CD8-positive, alpha-beta memory T cell (primary cell): ENCODE measurements at places on chromosomes 4 and X. TPM values are rescaled to one million over a fixed set of nuclear protein-coding genes. Genes with fewer than 3 reads are reported as not detected.
A peak's percentile ranks its signal among the peaks of the same experiment; 100 is the strongest.

GRCh38 chrX:793216-793770, 162.7 kb downstream of the SHOX start:
- DNase-seq = no peak
- no peaks in the 10 kb centered on the region for H3K4me1 ChIP-seq
- no peak overlapping the region for H3K4me3 ChIP-seq
- no peaks in the 10 kb centered on the region for H3K36me3 ChIP-seq
- H3K27ac ChIP-seq = no peak overlapping the region

DNA sequence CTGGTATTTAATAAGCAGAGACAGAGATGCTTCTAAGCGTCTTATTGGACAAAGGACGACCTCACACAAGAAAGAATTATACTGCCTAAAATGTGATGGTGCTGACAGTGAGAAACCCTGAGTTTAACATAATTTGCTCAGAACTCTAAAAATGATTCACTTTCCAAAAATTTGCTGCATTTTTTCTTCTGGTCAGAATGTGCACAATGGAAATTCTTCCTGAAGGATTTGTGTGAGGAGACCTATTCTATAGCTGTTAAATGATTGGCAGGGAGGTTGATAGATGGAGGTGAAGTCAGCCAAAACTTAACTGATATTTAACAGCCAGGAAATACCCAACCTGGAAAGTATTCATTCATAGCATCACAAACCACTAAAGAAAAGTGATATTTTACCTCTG, 1.7 kb downstream of the MAGEC3 start:
- no peaks in the 10 kb centered on the region for H3K27me3 ChIP-seq
- no peaks in the 10 kb centered on the region for H3K36me3 ChIP-seq
- H3K4me3 ChIP-seq = no peak overlapping the region
- no peak for DNase-seq
- no peak overlapping the region for H3K27ac ChIP-seq

DNA sequence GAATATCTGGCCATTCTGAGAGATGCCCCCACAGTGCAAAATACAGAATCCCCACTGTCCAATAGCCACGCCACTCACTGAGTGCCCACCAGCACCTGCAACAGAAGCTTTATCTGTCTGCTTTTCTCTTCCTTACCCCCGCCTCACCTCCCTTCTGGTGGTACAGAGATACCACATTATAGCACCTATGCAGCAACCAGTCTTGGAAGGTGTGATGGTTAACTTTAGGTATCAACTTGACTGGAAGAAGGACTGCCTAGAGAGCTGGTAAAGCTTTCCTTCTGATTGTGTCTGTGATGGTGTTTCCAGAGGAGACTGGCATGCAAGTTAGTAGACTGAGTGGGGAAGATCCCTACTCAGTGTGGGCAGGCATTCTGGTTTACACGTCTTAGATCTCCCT, 61.8 kb upstream of the TXK start:
- DNase-seq = no peak
- no peak overlapping the region for H3K4me3 ChIP-seq
- no peaks in the 10 kb centered on the region for H3K4me1 ChIP-seq
- H3K27me3 ChIP-seq = no peaks in the 10 kb centered on the region
- no peak overlapping the region for H3K27ac ChIP-seq

- no peak overlapping the region for H3K4me3 ChIP-seq
- no peaks in the 10 kb centered on the region for H3K4me1 ChIP-seq
- DNase-seq = no peak
- no peaks in the 10 kb centered on the region for H3K27me3 ChIP-seq
- no peak overlapping the region for H3K27ac ChIP-seq
Measured at GRCh38 chr4:5186271-5187064, 135.2 kb downstream of the STK32B start.

Gene F9
- not detected for total RNA-seq

- H3K27me3 ChIP-seq = no peaks in the 10 kb centered on the region
- DNase-seq = peak; percentile 48
- peak overlapping the region; percentile 91 for H3K27ac ChIP-seq
Measured at GRCh38 chrX:1535241-1536041, 1.5 kb downstream of the P2RY8 start.

- H3K36me3 ChIP-seq = no peaks in the 10 kb centered on the region
- no peak overlapping the region for H3K4me3 ChIP-seq
- H3K27me3 ChIP-seq = no peaks in the 10 kb centered on the region
- no peak overlapping the region for H3K27ac ChIP-seq
Measured at GRCh38 chr4:153514001-153514526, 47.9 kb downstream of the TMEM131L start.

Gene PPARGC1A
- not detected for total RNA-seq

- no peak overlapping the region for H3K4me3 ChIP-seq
- H3K36me3 ChIP-seq = no peaks in the 10 kb centered on the region
- H3K27me3 ChIP-seq = no peaks in the 10 kb centered on the region
- H3K4me1 ChIP-seq = peaks cover 8% of the 10 kb centered on the region
Measured at GRCh38 chrX:24423960-24424359, 41.1 kb upstream of the PDK3 start.

DNA sequence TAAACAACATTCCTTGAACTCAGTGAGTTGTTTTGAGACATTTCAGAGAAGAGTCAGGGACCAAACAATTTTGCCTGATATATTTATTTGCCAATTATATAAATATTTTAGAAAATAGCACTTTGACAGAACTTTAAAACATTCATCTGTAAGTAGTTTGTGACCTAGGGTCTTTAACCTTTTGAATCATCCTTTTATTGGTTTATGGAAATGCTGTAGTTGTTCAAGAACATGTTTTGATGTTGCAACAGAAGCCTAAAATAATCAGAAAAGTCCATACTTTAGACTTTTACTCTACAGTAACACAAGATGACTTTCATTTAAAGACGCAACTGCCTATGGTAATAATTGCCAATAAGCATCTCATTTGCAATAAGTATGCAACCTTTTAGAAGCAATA, 43.0 kb downstream of the CXCL1 start:
- no peak overlapping the region for H3K27ac ChIP-seq
- no peaks in the 10 kb centered on the region for H3K36me3 ChIP-seq
- DNase-seq = no peak
- no peaks in the 10 kb centered on the region for H3K4me1 ChIP-seq
- no peak overlapping the region for H3K4me3 ChIP-seq

Gene XK
- total RNA-seq = 0.22 TPM

Gene DNAAF6
- not detected for total RNA-seq

Gene ARSH
- total RNA-seq = not detected

DNA sequence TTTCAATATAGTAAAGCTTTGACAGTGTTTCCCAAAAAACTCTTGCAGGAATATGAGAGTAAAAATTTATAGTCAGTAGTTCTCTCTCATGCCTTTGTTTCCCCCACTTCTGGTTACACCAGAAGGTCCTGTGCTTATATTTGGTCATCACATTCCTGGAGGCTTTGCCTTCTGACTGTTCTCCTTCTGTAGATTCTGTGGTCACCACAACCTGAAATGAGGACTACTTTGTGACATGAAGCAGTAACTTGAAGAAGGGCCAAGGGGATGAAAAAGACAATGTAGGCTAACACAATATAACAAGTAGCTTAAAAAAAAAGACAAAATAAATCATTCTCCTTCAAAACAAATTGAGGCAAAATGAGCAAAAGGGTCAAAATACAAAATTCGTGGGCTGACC, 366.2 kb upstream of the NR3C2 start:
- H3K4me3 ChIP-seq = no peak overlapping the region
- no peaks in the 10 kb centered on the region for H3K4me1 ChIP-seq
- no peaks in the 10 kb centered on the region for H3K27me3 ChIP-seq
- no peaks in the 10 kb centered on the region for H3K36me3 ChIP-seq
- DNase-seq = no peak

Gene SERPINA7
- total RNA-seq = not detected

DNA sequence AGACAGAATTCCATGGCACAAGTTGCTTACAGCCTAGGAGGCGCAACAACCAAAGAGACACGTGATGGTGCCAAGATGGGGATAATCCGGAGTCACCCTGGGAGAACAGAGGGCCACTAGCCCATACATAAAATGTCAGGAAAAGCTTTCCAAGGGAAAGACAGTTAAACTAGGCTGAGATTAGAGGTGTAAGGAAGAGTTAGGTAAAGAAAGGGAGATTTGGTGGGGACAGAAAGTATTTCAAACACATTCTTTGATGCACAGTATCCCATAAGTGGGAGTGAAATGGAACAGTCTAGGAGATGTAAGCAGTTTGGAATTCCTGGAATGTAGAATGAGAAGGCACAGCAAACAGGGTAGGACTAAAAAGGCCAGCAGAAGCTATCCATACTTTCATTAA, 860.9 kb upstream of the LCORL start:
- no peaks in the 10 kb centered on the region for H3K27me3 ChIP-seq
- no peaks in the 10 kb centered on the region for H3K4me1 ChIP-seq
- no peak overlapping the region for H3K4me3 ChIP-seq
- H3K36me3 ChIP-seq = no peaks in the 10 kb centered on the region
- no peak overlapping the region for H3K27ac ChIP-seq
- DNase-seq = no peak

- no peaks in the 10 kb centered on the region for H3K36me3 ChIP-seq
- no peak overlapping the region for H3K4me3 ChIP-seq
- H3K27me3 ChIP-seq = no peaks in the 10 kb centered on the region
- no peak overlapping the region for H3K27ac ChIP-seq
- H3K4me1 ChIP-seq = no peaks in the 10 kb centered on the region
Measured at GRCh38 chrX:5644776-5645175, 583.9 kb downstream of the NLGN4X start.

DNA sequence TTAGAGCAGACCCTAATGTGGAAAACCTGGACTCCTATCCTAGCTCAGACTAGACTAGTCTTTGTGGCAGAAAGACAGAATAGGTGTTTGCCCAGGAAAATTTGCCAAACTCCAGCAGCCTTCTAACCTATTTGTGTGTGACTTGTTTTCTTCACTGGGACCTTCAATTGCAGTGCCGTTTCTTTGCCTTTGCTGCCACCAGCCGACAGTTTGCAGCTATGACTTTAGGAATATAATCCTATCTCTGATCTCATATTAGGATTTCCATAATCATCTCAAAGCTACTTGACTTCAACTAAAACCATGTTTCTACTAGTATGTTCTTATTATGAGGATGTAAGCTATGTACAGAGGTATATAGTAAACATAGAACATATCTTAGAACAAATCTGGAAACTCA, 60.2 kb upstream of the PGAM4 start:
- no peak for DNase-seq
- no peak overlapping the region for H3K4me3 ChIP-seq
- no peak overlapping the region for H3K27ac ChIP-seq
- H3K4me1 ChIP-seq = no peaks in the 10 kb centered on the region
- H3K27me3 ChIP-seq = no peaks in the 10 kb centered on the region
